Amniotic epithelial cell (primary cell): ENCODE measurements at places on chromosomes 6 and 20.

DNA sequence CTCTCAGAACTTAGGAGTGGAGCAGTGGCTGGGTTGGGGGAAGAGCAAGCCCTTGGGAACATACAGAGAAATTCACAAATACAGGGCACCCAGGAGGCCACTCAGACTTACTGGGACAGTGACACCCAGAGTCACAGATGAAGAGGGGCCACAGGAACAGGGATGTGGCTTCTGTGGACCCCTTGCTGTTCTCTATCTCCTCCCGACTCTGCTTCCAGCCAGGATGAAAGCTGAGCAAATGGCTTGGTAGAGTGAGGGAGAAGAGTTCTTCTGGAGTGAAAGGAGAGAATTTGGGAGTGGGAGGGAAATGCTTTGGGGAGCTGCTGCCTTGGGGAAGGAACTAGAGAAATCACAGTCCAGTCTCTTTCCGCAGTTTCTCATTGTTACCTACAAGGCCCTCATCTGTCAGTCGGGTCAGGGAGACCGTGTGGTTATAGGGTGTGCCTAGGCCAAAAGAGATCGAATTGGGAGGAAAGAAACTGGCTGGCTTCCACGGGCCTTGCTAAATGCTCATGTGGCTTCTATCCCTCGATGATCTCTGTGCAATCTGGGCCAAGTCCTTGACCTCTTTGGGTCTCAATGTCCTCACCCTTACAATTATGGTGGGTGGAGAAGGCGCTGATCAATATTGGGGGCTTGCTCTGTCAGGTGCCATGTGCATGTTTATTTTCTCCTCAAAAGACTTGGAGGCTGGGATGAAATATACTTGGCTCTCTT lies 17.0 kb downstream of the FOXP4 start:
- DNase-seq: no peak

GRCh38 chr6:73798592-73798991 lies 102.6 kb downstream of the CD109 start:
- peak; percentile 98 for DNase-seq

GRCh38 chr6:167668019-167668753 lies 158.5 kb upstream of the AFDN start:
- no peak for DNase-seq

GRCh38 chr6:217048-217659 lies 75.1 kb upstream of the DUSP22 start:
- no peak for DNase-seq

DNA sequence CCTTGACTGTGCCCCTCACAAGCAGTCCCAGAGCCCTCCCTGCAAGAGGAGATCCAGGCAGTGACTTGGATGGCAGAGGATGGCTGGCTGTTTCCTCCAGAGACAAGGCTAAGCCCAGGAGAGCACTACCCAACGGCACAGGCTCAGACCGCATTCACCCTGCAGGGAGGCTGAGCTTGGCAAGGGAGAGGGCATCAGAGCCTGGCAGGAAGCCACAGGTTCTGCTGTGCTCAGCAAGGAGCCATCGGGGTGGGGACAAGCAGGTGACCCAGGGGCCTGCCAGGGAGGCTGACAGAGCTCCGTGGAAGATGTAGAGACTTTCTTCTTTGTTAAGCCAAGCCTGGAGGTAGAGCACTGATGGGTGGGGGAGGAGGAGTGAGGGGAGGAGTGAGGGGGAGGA lies 159.2 kb upstream of the CST7 start:
- DNase-seq: no peak

DNA sequence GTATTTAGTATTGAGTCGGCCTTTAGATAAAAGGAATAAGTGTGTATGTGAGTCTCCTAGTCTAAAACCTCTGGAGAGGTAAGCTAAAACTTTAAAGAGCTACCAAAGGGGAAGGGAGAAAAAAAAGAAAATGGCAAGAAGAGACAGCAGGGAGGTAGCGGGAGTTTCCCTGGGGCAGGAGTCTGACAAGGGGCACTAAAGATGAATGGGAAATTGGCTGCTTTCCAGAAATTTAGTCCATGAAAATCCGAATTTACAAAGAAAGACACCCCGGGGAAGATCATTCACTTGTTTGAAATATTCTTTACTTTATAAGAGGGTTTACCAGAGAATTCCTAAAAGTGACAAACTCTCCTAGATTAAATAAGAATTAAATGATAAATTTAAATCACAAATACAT lies 19.3 kb downstream of the RMND1 start:
- no peak for DNase-seq

- DNase-seq: no peak
Observed at GRCh38 chr6:15994814-15995459, 133.9 kb upstream of the MYLIP start.
